ENCODE measurements at places on chromosomes 1 and 21. TPM values are rescaled to one million over a fixed set of nuclear protein-coding genes. Genes with fewer than 3 reads are reported as not detected.

Gene AMY2A
- not detected for total RNA-seq

- DNase-seq = no peak
Measured at GRCh38 chr1:244237445-244237844, 186.4 kb downstream of the ZBTB18 start.

DNA sequence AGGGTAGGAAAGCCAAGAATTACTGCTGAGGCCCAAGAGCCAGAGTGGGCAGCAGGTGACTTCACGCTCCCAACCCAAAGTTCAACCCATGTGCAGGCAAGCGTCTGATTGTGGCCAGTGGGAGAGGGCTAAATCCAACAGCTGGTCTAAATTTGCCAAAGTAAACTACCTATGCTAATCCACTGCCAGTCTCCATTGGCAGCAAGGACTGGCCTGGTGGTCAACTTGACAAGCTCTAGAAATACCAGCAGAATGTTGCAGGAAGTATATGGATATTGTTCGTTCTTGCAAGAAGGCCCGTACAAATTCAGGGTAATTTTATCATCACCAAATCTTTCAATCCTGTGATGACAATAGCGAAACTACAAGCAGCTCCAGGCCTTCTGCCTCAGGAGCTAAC is 1.5 kb downstream of the TMEM63A start:
- DNase-seq = no peak

DNA sequence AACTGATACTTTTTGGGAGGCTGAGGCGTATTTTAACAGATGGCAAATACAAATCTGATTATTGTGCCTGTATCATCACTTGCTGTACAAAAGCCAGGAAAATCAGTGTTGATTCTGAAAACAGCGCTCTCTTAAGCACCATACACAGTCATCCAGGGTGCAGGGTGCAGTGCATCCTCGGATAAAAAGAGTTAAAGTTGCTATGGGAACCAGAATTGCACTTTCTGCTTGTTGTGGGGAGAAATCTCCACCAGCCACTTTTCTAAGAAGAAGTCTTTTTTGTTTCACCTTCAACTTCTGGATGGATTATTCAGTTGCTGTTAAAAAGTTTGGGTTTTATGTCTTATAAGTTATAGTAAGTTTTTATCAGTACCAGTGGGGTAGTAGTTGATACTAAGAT is 3.8 kb downstream of the LAMC1 start:
- no peak for DNase-seq

- no peak for DNase-seq
Measured at GRCh38 chr1:163697137-163697536, 375.4 kb downstream of the NUF2 start.

Measured in Karpas-422 (cell line).